NCI-H1105 (cell line): ENCODE measurements at places on chromosomes 11 and 22.
A peak's percentile ranks its signal among the peaks of the same experiment; 100 is the strongest.

DNA sequence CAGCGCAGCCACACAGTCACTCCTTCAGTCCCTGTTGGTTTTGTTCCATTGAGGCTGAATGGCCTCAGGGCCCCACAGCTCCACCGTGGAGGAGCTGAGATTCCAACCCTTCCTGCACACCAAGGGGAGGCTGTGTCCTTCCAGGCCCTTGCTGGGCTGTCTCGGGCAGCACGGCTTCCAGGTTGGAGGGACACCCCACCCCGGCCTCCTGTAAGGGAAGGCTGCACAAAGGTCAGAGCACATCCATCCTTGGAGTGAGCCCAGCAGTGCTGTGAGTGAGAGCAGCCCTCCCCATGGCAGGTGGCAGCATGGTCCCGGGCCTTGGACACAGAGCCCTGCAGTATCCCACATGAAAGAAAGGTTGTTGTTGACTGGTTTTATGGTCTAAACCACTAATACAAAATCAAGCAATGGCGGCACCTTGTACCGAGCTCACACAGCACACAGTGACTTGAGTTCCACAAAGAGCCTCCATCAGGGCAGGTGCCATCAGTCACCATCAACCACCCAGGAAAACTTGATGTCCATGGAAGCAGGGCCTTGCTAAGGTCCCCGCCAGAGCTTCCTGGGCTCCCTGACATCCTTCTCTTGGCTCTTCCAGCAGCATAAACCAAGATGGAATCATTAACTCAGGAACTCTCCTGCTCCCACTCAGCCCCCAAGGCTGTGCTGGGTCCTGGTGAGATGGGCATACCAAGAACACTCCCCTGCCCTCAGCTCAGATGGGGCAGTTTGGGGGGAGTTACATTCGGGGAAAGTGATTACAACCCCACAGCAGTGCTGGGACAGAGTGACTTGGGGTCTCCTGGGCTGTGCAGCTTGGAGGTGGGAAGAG lies 1500.4 kb downstream of the TBC1D22A start:
- DNase-seq, result no peak

GRCh38 chr11:14269692-14270573 lies 89.0 kb downstream of the RRAS2 start:
- DNase-seq, result no peak

DNA sequence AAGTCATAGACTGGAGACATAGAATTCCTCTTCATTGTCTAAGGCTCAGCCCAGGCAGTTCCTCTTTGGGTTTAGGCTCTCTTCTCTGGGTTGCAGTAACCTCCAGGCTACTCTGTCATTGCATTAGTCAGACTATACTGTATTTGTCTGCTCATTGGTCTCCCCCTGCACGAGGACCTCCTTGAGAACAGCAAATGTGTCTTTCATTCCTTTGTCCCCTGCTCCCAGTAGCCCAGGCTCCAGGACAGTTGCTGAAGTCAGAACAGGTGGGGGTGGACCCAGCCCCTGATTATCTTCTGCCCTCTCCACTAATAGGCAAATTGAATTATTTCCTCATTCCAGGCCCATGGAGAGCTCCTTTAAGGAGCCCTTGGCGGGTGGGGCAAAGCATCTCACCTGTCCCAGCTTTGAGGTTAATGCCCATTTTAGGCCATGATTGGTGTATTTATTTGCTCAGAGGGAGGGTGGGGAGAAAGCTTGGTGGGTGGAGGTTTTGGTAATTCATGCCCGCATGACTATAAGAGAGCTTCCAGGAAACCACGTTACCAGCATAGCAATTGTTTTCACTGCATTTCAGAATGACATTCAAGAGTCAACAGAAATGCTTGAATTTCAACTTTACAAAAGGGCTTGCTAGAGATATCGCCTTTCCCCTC lies 40.9 kb downstream of the NAV2 start:
- no peak for DNase-seq

GRCh38 chr11:93741882-93742226 lies 382 bp downstream of the C11orf54 start:
- DNase-seq, result peak; percentile 27

GRCh38 chr11:44286268-44286880 lies 23.6 kb downstream of the ALX4 start:
- peak; percentile 28 for DNase-seq

DNA sequence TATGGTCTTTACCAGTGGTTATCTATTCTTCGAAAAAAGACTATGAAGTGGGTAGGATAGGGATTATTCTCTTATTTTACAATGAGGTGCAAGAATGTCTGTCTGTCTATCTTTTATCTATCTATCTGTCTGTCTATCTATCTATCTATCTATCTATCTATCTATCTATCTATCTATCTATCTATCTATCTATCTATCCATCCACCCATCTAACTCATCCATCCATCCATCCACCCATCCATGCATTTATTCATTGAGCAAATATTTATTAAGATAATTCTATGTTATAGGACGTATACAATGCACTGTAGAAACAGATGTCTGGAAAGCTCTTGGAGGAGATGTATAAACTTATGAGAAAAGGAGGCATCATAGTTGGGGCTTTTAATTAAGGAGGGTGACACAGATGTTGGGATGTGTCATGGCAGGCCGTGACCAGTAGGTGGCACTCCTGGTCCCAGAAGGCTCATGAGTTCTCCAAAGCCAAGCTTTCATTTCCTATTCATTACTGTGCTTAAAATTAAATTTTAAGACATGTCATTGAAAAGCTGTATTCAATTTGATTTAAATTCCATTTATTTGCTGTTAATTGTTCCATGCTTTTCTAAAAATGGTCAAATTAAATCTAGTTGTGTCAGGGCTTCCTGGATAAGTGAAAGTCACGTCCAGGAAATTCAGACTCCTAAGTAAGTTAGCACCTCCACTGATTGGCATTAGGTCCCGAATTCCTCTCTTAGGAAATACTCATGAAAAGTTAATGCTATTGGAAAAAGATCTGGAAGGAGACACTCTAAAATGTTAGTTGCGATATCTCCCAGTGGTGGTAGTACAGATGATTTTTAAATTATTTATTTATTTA lies 19.0 kb upstream of the E2F8 start:
- DNase-seq, result peak; percentile 32

- DNase-seq, result no peak
These were observed 27.9 kb downstream of the ARRB1 start for GRCh38 chr11:75323609-75324008.

- DNase-seq, result no peak
These were observed 30.8 kb downstream of the PDGFB start for GRCh38 chr22:39214006-39214382.

GRCh38 chr11:1453611-1454034 lies 33.0 kb downstream of the MOB2 start:
- DNase-seq, result no peak

DNA sequence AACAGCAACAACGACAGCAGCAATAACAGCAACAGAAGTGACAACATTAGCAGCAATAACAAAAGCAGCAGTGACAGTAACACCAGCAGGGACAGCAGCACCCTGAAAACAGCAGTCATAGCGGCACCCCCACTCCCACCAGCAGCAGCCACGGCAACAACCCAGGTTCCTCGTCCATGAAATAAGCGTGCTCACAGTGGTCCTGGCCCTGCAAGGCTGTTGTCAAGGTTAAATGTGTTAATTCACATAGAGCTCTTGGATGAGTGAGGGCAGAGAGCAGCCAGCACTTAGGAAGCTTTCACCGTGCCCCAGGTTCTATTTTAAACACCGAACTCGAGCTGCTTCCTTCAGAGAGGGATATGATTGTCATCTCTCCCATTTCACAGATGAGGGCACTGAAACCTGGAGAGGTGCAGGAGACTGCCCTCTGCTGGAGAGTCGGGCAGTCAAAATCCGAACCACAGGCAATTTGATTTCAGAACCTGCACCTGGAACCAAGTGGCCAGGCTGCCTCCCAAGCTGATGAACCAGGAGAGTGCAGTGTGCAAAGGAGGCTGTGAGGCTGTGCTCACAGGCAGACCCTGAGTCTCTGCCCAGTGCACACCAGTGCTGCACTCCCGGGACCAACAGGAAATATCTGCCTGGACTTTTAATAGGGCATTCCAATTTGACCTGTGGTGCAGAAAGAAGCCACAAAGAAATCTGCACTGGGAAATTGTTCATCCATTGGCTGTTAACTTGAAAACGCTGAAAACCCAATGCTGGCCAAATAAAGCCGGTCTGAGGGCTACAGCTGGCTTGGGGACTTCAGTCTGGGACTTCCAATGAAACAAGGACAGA lies 22.9 kb upstream of the FGF3 start:
- no peak for DNase-seq

GRCh38 chr22:44360668-44361381 lies 48.1 kb upstream of the SHISAL1 start:
- no peak for DNase-seq

DNA sequence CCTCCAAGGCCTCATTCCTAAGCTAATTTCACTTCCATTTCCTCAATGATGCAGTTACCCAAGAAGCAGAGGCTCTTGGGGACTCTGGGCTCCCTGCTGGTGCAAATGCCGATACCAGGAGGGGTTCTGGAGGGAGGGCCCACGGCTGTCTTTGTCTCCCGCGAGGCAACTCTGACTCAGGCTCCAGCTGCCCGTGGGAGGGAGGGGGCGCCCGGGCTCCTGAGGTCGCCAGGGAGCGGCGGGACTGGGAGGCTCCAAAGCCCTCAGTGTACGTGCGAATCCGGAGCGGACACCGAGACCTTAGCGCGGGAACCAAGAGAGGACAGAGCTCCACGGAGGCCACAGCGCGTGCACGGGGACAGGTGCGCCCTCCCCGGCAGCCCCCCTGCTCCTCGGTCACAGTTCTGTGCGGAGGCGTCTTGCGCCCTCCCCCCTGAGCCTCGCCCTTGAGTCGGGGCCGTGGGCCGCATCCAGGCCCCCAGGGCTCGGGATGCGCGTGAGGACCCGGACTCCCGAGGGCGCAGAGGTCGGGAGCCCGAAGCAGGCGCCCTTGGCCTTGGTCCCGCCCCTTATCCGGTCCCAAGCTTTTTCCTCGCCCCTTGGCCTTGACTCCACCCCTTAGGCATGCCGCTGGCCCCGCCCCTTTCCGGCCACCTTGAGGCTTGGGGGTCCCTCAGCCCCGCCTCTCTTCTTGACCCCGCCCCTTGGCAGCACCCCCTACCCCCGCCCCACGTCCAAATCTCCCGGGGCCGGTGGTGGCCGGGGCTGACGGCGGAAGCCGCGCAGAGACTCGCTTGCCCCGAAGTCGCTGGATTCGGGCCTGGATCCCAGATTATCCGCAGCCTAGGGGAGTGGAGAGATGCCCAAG lies 4.7 kb upstream of the SHISA8 start:
- DNase-seq, result no peak

- DNase-seq, result no peak
These were observed 678.7 kb downstream of the BRD1 start for GRCh38 chr22:49148895-49149418.
